Caki2 (cell line): ENCODE measurements at places on chromosomes 2 and 18.
A peak's percentile ranks its signal among the peaks of the same experiment; 100 is the strongest.

DNA sequence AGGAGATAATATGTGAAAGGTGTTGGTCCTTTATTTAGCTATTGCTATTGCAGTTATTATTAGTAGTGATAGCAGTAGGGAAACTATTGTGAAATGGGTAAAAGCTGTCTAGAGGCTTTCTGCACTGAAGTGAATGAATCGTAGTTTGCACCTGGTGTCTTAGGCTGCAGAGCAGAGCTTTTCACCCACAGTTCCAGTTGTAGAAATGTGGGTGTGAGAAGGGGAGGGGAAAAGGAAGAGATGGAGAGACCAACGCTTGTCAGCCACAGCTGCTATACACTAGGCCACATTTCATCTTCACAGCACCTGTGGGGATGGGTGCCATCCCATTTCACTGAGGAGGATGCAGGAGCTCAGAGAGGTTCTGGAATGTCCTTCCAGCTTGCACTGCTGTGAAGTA, 50.0 kb downstream of the TRPM8 start:
- no peak for DNase-seq

- DNase-seq: no peak
Observed at GRCh38 chr2:73920577-73921545, 5.8 kb upstream of the DGUOK start.

GRCh38 chr18:11821643-11822237, 29.5 kb upstream of the CHMP1B start:
- DNase-seq: no peak

GRCh38 chr2:27202854-27203253, 9.0 kb upstream of the ATRAID start:
- peak; percentile 23 for DNase-seq

DNA sequence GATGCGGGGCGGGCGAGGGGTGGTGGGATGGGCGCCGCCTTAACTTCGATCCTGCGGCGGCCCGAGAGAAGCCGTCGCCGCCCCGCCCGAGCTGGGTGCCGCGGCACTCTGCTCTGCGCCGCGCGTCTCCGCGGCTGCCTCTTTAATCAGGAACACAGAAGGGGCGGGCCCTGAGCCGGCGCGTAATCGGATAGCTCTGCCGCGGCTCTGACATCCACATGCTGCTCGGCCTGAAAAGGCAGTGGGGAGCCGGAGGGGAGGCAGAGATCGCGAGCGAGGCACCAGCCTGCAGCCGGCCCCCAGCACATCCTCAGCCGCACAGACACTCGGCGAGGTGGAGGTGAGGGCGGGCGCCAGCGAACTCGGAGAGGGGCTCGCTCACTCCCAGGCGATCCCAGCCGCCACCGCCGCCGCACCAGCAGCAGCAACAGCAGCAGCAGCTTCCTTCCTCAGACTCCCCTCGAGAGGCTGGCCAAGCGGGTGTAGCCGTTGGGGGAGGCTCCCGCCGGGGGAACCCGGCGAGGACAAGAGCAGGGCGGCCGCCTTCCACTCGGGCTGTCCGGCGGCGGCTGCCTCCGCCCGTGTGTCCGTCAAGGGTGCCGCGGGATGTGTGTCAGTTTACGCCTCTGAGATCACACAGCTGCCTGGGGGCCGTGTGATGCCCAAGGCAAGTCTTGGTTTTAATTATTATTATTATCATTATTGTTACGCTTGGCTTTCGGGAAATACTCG, at the start of gene NRP2:
NRP2 (plus strand) TSS at position 263 of the 732 bp plus-strand sequence. CDS start 790 bp downstream, outside the sequence.
- peak; percentile 86 for DNase-seq

DNA sequence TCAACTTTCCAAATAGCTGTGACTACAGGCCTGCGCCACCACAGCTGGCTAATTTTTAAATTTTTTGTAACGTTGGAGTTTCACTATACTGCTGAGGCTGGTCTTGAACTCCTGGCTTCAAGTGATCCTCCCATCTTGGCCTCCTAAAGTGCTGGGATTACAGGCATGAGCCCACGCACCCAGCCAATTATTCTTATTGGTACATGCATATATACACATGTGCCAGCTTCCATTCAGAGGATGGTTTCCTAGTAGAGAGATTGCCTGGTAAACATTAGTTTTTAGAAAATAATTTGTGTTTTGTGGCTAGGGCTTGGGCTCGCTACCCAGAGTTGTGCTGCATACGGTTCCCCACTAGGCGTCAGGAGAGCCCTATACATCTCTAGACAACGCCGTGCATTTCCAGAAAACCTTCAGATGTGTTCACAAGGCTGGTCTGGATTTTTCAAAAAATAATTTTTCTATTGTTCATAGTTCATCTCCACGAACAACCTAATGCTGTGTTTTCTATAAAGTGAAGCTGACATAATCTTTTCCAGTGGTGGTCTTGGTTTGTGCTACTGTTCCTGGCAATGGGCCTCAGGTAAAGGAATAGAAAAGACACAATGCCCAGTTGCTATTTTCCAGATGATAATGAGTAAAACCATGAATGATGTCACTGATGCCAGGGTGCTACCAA, 14.6 kb upstream of the AFG3L2 start:
- DNase-seq: peak; percentile 48

DNA sequence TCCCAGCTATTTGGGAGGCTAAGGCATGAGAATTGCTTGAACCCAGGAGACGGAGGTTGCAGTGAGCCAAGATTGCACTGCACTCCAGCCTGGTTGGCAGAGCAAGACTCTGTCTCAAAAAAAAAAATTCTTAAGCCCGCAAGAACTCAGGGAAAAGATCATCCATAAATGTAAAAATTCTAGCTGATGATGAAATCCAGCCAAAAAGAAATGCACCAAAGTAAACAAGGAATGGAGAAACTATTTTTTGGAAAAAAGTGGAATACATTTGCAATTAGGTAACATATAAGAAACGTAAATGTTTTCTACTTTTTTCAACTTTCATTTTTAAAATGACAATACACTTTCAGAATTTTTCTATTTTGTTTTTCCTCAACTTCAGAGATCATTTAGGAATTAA, 61.3 kb downstream of the ASXL2 start:
- no peak for DNase-seq

- DNase-seq: no peak
Observed at GRCh38 chr18:74141667-74142066, 6.0 kb downstream of the FBXO15 start.

DNA sequence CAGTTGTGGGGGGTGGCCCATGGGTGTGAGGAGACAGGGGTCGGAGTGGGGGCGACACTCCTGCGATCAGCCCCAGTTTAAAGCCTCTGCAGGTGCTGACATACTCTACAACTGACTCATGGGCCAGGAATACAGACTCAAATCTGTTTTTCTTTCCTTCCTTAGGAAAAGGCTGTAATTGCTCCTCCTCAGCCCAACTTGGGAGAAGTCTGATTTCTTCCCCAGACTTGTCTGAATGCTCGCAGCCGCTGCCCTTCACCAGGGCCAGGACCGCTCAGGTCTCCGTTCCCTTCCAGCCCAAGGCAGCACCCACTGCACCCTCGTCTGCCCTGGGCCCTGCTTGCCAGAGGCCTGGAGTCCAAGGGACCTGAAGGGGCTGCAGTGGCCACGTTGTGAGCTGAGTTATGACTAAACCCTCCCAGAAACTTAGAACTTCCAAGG, 41.3 kb downstream of the RHOB start:
- no peak for DNase-seq

- no peak for DNase-seq
Observed at GRCh38 chr2:144215701-144216675, 303.9 kb downstream of the ZEB2 start.

DNA sequence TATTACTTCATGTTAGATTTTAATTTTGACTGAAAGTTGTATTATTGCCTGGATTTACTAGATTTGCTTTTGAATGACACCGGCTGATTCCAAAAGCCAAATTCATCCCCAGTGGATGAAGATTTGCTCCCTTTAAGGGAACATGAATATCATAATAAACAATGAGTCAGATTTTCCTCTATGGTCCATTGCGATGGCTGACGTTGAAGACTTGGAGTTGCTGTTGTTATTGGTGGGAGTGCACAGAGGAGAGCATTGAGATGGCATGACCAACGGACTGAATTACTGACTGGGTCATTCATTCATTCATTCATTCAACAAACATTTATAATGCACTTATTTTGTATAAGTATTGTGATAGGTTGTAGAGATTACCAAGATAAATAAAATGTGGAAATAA, 33.4 kb upstream of the LYPD1 start:
- no peak for DNase-seq

- DNase-seq: no peak
Observed at GRCh38 chr2:27736031-27736889, 35.3 kb upstream of the MRPL33 start.

GRCh38 chr18:59376351-59376935, 17.4 kb upstream of the LMAN1 start:
- DNase-seq: no peak

DNA sequence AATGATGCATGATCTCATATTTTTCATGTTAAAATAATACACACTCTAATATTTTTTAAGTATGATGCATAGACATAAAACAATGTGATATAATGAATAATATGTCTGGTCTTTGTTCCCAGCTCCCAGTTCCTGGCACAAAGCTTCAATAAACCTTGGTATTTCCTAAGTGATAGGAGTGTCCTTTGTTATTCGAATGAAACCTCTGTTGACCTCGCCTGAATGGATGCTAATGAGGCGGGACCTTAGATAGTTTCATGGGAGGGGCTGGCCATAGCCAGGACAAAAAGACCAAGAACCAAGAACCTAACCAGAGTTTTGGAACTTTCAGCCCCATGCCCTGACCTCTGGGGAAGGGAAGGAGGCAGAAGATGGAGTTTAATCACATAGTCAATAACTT, 257.7 kb upstream of the COPS8 start:
- no peak for DNase-seq

- no peak for DNase-seq
Observed at GRCh38 chr2:97931858-97932225, 63.9 kb downstream of the TMEM131 start.

GRCh38 chr2:126736133-126736874, 80.3 kb downstream of the GYPC start:
- no peak for DNase-seq

GRCh38 chr18:12639990-12640880, 17.7 kb downstream of the SPIRE1 start:
- DNase-seq: peak; percentile 74

GRCh38 chr18:32915516-32915915, 142.7 kb upstream of the KLHL14 start:
- no peak for DNase-seq

DNA sequence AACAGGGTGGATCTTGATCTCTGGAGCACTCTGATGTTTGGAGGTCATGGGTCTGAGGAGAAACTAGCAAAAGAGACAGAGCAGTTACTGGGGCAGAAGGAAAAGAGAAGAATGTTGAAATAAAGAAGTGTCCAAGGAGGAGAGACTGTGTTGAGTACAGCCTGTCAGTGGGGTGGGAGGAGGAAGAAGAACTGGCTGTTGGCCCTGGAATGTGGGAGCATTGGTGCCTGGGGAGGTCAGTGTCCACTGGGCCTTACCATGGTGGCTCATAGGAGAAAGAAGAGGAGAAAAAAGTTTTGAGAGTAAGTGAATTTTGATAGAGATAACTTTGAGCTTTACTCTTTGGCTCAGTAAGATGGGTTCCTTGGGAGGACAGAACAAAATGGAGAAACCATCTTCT, 499.0 kb downstream of the TXNL1 start:
- no peak for DNase-seq

DNA sequence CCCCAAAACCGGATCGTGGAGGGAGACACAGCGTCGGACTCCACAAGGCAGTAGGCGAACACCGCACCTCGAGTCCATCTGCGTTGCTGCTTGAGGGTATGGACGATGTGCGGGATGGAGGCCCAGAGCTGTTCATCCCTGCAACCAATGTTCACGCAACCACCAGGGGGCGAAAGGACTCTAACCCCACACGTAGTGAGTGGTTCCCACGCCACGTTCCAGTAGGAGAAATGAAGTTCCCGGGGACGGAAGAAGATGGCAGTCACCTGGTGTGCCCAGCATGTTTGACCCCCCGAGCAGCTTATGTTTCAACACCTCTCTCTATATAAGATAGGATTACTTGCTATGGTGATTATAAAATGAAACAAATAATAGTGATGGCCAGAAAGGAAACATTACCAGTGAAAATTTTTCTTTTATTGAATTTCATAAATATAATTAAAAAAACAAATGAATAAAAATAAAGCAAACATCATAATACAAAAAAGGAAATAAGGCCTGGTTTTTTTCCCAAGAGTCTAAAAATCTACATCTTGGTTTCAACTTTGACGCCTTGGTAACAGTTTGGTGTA, 184.3 kb downstream of the SH3BP4 start:
- DNase-seq: peak; percentile 22

GRCh38 chr18:33741760-33742159, 163.7 kb downstream of the ASXL3 start:
- DNase-seq: no peak

DNA sequence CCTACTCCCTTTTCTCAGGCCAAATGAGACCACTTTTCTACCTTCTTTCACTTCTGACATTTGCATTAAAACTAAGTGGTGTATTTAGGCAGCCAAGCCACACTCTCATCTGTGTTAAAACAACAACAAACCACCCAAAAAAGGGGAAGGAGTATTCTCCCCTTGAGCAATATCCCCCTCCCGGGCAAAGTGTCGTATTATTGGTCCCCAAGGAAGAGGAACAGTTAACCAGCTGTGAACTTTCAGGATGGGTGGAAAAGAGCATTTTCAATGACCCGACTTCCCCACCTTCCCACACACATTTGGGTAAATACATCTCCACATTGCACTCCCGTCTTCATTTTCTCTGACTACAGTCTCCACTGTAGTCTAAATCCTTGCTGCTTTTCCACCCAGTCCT, 44.3 kb downstream of the FEZ2 start:
- DNase-seq: no peak

DNA sequence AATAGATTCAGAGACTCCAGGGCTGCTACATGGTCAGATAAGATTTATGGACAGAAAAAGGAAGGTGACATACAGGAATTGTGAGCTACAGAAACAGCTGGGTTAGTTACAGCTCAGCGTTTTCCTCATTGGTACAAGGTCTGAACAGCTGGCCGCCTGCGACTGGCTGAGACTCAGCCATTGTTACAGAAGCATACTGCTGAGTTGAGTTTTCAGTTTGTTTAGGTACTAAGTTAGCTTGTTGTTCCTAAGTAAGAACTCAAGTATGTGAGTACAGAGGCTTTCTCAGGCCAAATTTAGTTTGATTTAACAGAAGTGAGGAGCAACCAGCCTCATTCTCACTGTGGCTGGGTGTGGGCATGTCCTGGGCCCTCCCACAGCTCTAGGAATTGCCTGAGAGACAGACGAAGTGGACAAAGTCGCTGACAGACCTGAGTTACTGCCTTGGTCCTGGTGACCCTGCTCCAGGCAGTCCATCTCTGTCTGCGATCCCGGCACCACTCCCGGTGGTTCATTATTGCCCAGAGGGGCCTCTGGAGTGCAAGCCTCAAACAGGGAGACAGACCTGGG, 27.8 kb upstream of the RHOB start:
- no peak for DNase-seq

GRCh38 chr2:206981086-206981674, 41.9 kb downstream of the CPO start:
- no peak for DNase-seq
